ENCODE measurements at places on chromosomes 4 and X.

GRCh38 chr4:79915246-79915645 lies 157.8 kb downstream of the ANTXR2 start:
- DNase-seq = no peak

DNA sequence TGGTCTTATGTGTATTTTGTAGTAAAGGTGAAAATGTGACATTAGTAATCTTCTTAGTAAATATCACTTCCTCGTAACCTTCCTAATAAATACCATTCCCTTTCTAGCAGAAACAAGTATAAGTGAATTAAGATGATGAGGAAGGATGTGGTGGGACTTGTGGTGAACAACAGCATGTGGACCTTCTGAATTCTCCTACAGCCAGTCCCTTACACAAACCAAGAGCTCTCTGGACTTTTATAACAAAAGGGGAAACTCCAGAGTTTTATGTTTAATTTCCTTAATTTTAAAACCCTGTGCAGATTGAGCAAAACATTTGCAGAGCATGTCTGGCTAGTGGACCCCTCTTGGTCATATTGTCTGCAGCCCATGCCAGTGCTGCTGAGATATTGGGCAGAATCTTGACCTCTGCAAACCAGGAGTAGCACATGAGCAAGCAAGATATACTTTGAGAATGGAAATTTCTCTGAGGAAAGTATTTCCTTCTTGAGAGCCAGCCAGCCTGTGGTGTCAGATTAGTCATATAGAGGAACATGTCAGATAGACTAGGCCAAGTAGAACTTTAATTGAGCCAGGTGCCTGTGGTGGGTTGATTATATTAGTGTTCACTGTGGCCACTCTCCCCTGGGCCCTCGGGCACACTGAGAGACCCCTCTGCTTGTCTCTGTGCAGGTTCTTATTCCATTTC lies 328.2 kb downstream of the DKK2 start:
- DNase-seq = peak; percentile 42

GRCh38 chr4:5708449-5709206 lies at the start of gene EVC2:
EVC2 (minus strand) TSS chr4:5708559; CDS start chr4:5708513, 46 bp downstream.
- peak; percentile 47 for DNase-seq

DNA sequence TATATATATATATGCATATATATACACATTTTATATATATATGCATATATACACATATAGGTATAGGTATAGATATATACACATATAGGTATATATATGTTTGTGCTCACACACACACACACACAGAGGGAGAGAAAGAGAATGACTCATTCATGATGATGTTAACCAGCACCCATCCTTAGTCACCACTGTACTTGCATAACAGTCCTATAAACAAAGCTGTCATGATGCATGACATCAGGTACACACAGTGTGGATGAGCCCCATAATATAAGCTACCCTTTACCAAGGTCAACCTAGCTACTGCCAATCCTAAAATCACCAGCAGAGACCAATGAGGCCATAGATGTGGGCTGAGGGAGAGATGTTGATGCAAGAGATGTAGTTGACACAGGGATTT lies 1408.0 kb downstream of the RAPGEF2 start:
- DNase-seq = peak; percentile 57

DNA sequence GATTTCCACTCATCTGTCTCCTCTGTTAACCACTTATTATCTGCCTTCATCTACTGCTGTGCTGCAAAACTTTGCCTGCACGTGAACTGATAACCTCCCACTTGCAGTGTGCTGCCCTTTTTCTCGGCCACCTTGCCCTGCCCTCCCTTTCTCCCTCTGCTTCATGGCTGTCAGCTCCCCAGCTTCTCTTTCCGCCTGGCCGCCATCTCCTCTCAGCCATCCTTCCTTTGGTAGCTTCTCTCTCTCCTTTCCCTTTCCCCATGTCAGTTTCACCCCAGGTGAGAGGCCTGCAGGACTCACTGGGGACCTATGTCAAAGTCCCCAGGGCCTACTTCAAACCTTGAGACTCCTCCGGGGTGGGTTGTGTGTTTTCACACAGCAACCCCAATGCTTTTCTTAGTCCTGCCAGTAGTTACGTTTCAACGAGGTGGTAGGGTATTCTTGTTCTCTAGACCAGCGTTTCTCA lies 6.6 kb downstream of the MSL3 start:
- no peak for DNase-seq

DNA sequence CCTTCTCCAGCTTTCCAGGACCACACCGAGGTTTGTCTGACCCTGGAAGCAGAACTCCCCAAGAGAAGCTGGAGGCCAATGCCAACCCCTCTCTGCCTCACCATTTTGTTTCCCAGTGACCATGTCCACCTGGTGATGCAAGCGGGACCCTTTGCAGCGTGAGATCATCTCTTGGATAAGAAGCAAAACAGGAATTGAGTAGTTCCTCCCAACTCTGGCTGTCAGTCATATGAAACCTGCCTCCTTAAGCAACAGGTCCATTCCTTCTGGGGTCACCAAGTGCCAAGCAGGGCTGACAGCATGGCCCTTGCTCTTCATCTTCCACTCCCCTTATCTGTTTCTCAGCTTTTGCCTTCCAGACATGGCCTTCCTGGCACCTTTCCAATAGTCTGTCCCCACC lies 41.3 kb upstream of the MTM1 start:
- no peak for DNase-seq

DNA sequence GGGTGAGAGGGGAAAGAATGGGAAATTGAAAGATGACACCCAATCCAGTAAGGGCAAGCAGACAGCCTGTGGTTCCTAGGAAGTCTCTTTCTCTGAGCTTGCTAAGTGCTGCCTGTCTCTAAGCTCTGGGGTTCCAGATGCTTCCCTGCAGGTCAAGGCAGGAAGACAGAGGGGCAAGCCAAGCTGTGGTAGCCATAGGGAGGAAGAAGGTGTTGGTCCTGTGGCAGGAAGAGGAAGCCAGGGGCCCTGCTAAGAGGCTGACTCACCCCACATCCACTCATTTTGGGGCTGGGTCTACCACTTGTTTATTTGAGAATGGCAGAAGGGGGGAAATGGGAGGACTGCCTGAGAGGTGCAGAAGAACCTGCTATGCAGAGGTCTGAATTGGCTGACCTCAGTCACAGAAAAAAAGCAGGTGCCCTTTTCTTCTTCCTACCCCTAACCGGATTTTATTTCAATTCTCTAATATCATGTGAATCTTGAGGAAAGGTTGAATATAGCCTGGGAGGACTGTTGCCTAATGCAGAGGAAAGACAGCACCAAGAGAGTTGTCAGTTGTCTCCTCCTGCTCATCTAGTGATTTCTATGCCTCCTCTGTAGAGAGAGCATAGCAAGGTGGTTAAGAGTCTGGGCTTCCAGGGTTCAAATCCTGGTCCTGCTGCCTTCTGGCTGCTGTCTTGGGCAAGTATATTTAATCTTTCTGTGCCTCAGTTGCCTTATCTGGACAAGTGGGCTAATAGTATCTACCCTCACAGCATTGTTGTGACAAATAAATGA lies 27.4 kb downstream of the HOPX start:
- DNase-seq = no peak

- DNase-seq = no peak
Observed at GRCh38 chr4:72909461-72909860, 160.1 kb downstream of the COX18 start.

GRCh38 chrX:20388594-20388993 lies 121.9 kb upstream of the RPS6KA3 start:
- no peak for DNase-seq

DNA sequence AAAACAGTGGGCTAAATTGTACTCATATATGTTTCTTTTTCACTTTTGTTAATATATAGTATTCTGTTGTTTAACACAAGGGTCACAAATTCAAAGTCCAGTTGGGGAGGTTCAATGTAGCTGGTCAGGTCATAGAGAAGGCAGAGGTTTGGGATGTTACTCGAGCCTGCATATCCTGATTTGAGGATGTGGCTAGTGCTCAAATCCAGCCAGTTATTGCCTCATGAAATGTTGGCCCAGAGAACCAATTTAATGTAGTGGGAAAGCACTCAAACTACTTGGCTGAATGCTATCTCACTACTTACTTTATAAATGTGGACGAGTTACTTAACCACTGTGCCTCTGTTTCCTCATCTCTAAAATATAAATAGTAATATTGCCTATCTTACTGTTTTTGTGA lies 12.5 kb downstream of the USO1 start:
- DNase-seq = no peak

- no peak for DNase-seq
Observed at GRCh38 chr4:81665045-81665444, 193.3 kb upstream of the RASGEF1B start.

GRCh38 chr4:125331116-125331515 lies 16.4 kb downstream of the FAT4 start:
- DNase-seq = no peak

DNA sequence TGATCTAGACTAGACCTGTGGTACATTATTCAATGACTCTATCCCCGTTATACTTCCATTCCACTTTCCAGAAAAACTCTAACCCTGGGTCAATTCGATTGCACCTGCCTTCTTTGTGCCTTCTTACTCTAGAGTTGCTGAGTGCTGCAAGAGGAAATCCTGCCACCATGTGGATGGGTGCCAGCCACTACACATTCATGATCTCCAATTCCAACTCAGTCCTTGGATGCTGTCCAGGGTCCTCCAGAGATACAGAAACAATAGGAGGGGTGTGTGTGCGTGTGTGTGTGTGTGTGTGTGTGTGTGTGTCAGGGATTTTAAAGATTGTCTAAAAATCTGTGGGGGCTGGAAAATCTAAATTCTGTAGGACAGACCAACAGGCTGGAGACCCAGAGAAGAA lies 42.9 kb upstream of the INTS6L start:
- DNase-seq = peak; percentile 56

DNA sequence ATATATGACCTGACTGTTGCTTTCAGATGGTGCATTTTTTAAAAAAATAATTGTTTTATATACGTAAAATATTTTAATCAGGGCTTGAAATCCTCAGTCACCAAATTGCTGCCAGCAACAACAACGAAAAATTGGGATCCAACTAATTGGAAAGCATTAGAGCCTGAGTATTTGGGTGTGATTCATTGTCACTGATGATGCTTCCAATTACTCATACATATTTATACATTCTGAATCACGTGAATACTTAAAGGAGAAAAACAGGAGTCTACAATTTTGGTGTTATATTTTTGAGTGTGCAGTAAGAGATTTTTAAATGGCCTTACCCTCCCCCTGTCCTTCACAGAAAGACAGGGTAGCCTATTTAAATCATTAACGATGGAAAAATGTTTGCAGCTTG lies 765.6 kb upstream of the TENM3 start:
- peak; percentile 55 for DNase-seq

DNA sequence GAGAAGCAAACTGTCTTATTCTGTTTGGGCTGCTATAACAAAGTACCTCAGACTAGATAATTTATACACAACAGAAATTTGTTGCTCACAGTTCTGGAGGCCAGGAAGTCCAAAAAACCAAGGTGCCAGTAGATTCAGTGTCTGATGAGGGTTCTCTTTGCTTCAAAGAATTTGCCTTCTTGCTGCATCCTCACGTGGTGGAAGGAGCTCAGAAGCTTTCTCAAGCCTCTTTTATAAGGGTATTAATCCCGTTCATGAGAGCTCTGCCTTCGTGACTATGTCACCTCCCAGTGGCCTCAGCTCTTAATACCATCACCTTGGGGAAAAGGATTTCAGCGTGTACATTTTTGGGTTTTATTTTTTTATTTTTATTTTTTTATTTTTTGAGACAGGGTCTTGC lies 20.1 kb downstream of the CA5B start:
- no peak for DNase-seq

GRCh38 chrX:18542905-18543304 lies 117.5 kb downstream of the CDKL5 start:
- no peak for DNase-seq

- peak; percentile 75 for DNase-seq
Observed at GRCh38 chr4:7803992-7804755, 135.5 kb downstream of the AFAP1 start.

DNA sequence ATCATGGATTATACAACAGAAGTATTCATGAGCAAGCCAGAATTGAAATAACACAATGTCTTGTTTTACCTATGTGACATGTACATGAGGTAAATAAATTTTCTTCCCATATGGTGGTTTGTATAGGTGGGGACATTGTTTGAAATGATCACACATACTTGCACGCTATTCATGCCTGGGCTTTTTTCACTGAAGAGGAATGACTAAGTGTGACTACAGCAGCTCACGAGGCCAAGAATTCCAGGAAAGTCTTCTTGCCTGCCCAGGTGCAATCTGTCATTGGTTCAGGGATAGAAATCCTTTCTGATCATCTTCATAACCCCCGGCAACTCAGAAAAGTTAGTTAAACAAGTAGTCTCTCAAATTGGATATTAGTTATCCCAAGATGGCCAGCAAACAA lies 36.3 kb upstream of the AREG start:
- DNase-seq = peak; percentile 30

GRCh38 chrX:6199486-6199885 lies 29.2 kb downstream of the NLGN4X start:
- DNase-seq = no peak

DNA sequence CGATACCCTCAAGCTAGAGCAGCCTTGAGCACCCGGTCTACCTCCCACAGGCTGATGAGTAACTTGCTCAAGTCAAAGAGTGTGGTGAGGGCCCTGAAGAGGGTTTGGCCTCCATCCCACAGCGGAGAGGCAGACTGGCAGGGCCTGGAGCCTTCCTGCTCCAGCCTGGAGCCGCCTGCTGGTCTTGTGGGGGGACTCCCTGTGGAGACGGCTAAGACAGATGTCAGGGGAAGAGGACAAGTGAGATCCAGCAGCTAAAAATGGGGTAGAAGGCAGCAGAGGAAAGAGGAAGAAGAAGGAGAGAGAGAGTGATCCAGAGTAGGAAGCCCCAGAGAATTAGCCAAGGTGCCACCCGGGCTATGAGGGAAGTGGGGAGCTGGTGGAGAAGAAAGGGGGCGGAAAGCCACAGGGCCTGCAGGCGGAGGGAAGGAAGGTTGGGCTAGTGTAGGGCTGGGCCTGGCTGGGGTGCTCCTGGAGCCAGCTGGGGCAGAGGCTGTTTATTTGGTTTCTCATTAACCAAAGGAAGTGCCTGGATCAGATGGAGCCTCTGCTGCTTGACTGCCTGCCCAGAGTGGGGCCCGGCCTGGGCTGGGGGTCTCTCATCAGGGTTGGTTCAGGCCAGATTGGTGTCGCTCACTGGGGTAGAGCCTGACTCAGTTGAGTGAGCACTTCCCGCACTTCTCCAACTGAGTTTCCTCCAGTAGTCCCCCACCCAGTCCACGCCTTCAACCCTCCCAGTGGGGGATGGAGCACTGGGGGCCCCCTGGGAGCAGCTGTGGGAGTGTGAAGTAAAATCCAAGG lies 14.2 kb downstream of the EFNB1 start:
- peak; percentile 41 for DNase-seq

GRCh38 chrX:670645-671044 lies 40.1 kb downstream of the SHOX start:
- no peak for DNase-seq

DNA sequence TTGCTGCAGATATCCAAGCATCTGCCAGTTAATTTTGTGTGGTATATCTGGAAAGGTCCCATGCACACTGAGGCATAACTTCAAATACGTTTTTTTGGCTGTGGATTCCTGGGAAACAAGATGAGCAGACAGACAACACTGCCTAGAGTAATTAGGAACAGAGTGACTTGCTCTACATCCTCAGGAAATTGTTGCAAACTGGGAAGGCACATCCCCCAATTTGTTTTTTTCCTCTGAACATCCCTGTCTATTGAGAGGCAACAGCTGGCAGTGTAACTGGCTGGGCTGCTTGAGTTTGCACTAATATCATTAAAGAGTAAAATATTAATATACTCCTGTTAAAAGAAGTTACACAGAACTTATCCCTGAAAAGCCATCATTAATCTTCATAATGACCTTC lies 207.7 kb upstream of the SLIT2 start:
- DNase-seq = peak; percentile 50
